Right lung (tissue), 10 donors: ENCODE measurements at places on chromosomes 11 and 22. TPM values are rescaled to one million over a fixed set of nuclear protein-coding genes. Genes with fewer than 3 reads are reported as not detected.

DNA sequence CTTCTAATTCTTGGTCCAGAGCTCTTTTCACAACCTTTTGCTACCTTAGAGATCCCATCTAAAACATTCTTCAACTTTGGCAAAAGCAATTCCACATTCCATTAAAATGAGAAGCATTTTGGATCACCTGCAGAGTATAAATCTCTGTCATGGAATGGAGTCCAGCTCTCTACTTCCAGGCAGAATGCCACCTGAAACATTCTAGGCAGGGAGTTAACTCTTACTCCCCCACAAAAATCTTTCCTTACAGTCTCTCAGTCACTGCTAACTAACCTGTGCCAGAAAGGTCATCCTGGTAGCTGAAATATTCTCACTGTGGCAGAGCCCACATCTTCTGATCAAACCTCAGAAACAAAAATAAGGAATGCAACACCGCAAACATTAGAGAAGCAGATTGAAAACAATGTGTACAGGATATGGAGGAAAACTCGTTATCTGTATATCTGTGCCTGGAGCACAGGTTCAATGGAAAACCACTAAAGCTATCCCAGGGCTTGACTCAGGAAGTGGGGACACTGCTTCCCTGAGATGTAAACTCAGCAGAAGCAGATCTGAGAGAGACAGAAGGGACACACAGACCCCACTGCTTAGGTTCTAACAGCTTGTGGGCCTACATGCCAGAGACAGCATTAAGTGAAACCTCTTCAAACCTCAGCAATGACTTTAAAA, 78.9 kb downstream of the KCNC1 start:
- no peak for DNase-seq

DNA sequence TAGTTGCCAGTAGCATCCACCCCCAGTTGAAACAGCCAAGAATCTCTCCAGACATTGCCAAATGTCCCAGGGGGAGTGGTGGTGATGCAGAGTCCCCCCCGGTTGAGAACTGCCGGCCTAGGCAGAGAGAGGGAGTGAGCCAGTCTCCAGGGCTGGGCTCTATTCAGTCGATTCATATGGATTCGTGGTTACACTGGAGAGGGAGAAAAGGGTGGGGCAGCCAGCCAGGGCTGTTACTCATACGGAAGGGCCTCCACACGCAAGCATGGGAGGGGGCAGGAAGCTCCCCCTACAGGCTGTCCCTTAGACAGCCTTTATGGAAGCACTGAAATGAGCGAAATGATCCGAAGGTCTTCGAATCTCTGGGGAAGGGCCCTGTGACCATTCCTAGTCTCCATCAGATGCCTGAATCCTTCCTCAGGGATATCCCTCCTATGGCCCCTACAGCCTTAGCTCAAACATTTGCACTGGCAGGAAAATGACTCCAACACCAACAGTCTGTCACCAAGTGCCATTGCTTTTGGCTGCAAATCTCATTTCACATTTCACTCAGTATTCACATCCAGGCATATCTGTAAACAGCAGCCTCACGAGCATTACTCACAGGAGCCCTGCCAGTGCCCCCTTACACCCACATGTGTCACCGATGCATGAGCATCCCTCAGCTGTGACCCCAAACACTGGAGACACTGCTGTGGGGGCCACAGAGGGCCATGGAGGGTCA, 18.4 kb upstream of the TLCD5 start:
- DNase-seq: no peak

GRCh38 chr11:99446400-99446799, 425.7 kb downstream of the CNTN5 start:
- DNase-seq: no peak

DNA sequence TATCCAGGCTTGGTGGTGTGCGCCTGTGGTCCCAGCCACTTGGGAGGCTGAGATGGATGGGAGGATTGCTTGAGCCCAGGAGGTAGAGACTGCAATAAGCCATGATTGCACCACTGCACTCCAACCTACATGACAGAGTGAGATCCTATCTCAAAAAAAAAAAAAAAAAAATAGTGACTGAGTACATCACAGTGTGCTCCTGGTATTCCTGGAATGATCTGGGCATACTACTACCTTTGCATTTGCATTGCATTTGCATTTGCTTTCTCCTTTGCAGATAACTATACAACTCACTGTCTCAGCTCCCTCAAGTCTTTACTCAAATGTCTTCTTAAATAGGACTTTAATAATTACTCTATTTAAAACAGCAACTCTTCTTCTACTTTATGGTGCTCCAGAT, 51.8 kb downstream of the DLG2 start:
- no peak for DNase-seq

- no peak for DNase-seq
Measured at GRCh38 chr11:36037031-36037430, 93.2 kb downstream of the LDLRAD3 start.

DNA sequence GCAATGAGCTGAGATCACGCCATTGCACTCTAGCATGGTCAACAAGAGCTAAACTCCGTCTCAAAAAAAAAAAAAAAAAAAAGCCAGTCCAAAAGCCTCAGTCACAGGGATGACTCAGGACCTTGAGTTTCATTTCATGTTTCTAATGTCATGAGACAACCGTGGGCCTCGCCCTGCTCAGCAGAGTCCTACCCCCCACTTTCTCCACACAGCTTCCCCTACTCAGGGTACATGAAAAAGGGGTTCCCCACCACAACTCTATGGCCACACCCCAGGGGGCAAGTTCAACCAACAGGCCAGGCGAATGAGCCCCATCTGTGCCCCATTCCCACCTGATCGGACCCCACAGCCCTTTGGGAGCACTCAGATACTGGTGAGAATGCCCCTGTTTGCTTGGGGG, 24.3 kb upstream of the ADA2 start:
- no peak for DNase-seq

DNA sequence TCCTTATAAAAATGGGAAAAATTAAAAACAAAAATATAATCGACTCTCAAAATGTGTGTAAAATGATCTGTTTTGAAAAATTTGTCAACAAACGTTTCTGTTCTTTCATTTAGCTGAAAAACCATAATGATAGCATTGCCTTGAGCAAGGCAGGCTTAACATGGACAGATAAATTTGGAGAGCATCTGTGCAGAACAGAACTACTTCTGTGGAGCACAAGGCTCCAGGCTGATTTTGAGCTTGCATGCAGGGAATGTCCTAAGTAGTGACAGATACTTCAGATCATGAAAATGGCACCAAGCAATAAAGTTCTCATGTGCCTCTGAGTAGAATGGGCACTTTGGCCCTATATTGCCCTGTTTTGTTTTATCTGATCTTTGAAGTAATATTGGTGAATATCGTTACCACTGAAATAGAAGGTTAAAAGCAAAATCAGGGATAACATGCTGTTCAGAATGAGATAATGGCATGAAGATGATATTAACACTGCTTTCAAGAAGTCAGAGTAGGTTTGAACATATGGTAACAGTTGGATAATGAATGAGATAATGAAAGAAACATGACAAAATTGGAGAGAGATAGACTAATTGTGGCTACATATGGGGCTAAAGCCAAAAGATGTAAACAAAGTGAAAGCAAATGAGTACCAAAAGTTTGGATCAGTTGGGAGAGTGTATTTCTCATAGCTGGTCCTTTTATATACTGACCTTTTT, 730.5 kb upstream of the CCDC179 start:
- no peak for DNase-seq

DNA sequence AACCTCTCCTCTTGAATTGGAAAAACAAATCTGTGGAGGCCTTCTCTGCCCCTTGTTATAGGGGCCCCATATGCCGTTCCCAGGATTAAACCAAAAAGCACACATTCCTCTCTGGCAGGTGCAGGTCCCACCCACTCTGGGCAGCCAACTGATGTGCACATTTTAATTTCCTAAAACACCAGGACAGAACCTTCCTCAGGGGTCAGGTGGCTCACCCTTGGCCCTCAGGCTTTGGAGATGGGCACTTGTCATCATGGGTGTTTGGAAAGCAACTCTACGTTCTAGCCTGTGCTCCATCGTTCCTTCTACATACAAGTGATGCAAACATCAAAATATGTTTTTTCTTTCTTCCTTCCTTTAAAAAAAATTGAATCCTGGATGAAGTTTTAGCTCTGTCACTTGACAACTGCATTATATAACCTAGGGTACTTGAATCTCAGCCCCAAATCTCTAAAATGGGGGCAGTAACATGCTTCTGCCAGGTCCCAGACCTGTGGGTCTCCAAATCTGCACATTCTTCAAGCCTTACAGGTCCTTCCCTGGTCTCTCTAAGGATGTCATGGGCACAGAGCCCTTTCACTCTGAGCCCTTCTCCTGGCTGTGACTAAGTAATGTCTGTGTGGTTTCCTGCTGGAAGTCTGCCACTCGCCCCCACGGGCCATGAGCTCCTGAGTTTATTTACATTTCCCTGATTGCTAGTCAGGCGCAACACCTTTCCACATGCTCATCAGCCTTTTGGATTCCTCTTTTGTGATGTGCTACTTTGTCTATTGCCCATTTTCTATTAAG, 43.8 kb downstream of the KCNQ1OT1 start:
- DNase-seq: no peak

DNA sequence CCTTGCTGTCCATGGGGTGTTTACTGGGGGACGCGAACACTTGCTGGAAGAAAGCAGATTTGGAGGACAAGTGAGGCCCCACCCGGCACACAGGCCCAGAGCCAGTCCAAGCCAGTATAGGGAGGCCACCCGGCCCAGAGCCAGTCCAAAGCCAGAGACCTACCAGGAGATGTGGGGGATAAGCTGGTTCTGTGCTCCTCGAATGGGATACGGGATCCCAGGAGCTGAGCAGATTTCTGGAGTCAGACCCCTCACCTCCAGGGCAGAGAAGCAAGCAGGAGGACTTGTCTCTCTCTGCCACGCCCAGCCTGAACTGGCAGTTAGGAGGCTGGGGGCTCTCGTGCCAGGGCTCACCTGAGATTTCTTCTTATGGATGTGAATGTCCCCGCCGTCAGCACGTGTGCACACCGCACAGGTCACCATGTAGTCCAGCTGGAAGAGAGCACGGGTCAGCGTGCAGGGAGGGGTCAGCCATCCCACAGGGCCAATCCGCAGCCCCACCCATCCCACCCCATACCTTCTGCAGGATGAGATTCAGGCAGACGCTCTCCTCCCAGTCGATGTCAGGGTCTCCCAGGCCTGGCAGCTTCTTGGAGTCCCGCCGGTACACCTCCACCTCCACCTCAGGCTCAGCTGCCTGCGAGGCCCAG, 35.3 kb downstream of the KIAA0930 start:
- DNase-seq: no peak

DNA sequence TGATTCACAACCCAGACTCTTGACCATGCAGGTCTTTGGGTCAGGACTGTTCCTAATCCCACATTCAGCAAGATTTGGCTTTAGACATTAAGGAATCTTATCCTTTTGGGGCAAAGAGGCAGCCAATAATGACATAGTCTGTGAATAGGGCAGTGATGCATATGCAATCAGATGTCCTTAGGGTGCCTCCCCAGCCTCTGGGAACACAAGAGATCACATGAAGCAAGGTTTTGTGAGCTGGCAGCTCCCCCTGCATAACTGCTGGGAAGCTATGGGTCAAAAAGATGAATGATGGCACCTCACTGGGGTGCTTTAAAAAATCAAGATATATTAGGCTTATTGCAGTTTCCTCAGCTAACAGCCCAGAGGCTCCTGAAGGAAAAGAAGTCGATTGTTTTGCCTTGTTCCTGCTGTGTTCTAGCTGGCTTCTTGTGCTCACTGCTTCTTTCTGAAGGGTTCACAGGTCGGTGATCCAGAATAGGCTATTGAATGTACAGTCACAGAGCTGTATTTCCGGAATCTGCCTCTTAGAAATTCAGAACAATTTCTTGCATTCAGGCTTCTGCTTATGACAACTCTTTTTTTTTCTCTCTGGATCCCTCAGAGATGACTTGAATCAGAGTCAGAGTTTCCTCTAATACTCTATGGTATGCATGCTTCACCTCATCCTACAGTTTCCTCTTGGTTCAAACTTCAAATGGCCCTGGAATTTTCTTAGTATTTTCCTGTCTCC, 31.7 kb downstream of the INSC start:
- no peak for DNase-seq

DNA sequence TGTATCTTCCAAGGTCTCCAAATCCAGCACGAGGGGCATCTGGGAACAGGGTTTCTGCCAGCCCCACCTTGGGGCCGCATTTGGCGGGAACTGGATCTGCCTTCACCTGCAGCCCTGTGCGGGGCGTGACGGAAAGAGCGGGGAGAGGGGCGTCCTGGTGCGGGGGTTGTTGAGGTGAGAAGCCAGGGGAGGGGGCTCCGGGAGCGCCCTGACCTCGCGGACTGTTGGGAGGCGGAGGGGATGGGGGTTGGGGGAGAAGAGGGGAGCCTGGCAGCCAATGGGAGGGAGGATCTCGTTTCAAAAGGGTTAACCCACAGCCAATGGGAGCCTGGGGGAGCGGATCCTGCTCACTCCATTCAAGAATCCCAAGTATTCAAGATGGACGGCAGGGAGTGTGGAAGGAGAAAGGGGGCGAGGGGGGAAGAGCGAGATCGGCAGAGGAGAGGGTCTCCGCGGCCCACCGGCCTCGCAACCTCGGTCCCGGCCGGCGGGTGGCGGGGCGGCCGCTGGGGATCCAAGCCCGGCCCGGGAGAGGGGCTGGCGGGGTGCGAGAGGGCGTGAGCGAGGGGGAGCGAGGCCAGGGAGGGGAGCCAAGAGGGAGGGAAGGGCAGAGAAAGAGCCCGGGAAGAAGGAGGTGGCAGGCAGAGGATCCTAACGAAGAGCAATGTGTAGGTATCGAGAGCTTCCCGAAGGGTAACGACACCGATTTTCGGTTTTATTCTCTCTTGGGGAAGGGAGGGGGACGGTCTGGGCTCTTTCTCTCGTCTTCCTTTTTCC, 11.5 kb downstream of the YPEL4 start:
- peak; percentile 87 for DNase-seq

GRCh38 chr22:29152954-29153719, 52.6 kb upstream of the EMID1 start:
- DNase-seq: no peak

DNA sequence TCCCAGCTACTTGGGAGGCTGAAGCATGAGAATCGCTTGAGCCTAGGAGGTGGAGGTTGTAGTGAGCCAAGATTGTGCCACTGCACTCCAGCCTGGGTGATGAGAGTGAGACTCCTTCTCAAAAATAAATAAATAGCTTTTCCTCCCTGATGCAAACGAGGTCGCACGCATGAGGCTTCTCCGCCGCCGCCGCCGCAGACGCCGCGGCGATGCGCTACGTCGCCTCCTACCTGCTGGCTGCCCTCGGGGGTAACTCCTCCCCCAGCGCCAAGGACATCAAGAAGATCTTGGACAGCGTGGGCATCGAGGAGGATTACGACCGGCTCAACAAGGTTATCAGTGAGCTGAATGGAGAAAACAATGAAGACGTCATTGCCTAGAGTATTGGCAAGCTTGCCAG, 20.0 kb upstream of the RAB39A start:
- no peak for DNase-seq

GRCh38 chr11:67700548-67701262, 26.3 kb upstream of the ALDH3B2 start:
- DNase-seq: no peak

The IFITM2 gene
- polyA plus RNA-seq: 108 TPM

The PRR5 gene
- 22.1 TPM for polyA plus RNA-seq

The SLC25A18 gene
- 0.51 TPM for polyA plus RNA-seq

The OR9G4 gene
- not detected for polyA plus RNA-seq

The POU2AF2 gene
- 0.26 TPM for polyA plus RNA-seq

The GP1BB gene
- 6.0 TPM for polyA plus RNA-seq

The PANX3 gene
- 0.08 TPM for polyA plus RNA-seq

The FANCF gene
- polyA plus RNA-seq: 12.8 TPM
